ENCODE measurements at places on chromosomes 6 and 20.

DNA sequence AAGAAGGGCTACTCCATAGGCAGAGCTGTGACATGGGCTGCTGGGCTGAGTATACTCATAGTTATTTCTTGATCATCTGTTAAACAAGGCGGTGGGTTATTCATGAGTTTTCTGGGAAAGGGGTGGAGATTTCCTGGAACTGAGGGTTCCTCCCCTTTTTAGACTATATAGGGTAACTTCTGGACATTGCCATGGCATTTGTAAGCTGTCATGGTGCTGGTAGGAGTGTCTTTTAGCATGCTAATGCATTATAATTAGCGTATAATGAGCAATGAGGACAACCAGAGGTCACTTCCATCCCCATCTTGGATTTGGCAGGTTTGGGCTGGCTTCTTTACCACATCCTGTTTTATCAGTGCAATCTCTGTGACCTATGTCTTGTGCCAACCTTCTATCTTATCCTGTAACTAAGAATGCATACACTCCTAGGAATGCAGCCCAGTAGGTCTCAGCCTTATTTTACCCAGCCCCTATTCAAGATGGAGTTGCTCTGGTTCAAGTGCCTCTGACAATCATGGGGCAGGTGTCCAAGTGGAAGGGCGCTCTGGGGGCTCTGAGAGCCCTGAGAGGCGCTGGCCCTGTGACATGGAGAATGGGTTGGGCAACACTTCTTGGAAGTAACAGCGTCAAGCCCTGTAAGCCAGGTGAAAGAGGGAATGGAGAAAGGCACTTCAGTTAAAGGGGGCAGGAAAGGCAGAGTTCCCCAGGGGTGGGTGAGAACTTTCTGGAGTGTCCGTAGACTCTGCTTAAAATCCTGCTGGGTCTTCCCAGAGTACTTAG, 354.2 kb upstream of the SULF2 start:
- no peak for DNase-seq

DNA sequence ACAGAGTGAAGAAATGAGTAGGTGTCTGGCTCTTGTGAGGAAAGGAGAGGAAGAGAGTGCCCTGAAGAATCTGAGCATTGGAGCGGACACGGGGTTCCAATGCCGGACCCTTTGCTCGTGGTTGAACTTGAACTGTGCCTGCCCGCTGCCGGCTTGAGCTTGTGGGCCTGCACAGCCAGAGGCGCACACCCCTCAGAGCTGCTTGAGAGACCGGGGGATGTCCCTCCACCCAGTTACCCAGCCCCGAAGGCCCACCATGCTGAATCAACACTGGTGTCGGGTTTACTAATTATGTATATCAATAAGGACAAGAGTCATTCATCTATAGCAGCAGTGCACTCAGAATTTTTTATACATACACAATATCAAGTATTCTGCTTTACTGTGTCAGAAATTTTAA, 218.3 kb upstream of the CST7 start:
- DNase-seq = no peak

DNA sequence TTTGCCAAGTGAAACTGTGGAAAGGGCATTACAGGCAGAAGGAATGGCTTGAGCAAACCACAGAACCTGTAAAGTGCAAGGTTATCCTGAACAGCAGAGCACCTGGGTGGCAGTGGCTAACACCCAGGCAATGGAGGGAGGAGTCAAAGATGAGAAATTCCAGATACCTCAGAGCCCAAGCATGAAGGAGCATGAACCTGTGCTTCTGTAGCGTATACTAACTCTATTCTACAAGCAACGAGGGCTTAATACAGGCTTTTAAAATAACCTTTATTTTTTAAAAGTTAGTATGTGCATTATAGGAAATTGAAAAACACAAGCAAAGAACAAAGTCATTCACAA, 77.0 kb downstream of the CNBD2 start:
- no peak for DNase-seq

DNA sequence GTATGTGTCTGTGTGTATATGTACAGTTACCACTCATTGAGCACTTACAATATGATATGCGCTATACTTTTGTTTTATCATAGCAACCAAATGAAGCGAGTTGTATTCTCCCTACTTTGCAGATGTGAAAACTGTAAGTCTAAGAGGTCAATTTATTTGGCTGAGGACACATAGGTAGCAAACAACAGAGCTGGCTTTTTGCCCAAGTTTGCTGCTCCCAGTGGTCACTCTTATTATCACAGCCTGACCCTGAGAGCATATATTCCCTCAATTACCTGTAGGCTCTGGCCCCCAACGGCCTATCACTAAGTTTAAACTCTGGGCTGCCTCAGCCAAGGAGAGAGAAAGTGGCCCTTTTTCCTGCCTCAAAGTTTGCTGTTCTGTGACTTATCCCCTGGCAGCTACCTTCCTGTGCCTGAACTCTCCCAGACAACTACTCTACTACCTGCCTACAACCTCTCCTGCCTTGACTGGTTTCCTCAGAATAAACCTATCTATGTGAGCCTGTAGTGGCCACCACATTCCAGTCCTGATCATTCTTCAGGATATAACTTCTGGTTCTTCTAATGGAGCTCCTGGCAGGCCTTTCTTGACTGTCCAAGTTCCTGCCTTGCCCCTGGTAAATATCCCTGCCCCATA, 221.8 kb downstream of the FRK start:
- no peak for DNase-seq

DNA sequence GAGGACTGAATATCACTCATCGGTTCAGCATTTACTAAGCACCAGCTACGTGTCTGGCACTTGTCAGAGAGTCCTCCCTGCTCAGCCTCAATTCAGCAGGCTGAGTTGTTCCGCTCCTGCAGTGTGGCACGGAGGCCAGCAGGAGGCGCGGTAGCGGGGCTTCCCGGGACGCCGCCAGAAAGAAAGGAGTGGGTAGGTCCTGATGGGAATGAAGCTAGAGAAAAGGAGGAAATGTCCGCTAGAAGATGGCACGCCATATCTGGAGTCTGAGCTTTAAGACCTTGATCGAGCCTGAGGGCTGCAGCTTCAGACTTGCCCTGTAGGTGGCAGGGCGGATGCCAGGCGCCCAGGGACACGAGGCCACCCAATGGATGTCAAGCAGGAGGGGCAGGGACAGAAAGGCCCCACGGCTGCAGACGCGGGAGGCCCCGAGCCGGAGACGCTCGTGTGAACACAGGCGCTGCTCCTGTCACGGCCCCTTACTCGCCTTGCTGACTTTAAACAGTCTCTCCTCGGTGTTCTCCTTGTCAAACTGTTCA, 18.7 kb downstream of the SERPINB6 start:
- DNase-seq = peak; percentile 45

DNA sequence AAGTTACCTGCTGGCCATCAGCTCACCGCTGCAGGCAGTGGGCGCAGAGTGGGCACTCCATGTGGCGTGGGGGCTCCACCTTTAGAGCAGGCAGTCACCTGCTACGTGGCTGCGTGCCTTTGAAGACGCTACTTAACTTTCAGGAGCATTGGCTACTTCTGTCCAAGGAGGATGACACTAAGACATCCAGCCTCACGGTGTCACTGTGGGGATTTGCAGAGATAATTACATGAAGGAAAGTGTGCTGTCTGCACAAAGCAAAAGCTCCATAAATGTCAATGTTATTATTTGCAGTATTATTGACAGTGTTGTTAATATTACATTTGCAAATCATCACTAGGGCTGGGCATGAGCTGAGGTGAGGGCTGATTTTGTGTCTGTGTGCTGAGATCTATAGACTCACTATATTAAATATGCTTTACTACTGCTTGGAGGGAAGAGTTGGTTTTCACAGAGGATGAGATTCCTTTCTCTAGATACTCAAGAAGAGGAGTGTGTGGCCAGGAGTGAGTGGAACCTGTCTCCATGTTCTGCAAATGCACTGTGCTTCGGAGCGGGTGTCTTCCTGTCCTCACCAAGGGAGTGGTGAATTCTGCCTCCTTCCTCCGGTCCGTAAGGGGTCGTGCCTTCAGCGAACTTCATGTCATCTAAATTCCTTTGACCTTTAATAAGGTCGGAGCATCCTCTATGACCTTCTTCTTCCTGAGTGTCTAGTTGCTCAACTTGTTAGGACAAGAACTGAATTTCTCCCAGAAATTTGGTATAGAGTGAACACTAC, 165.8 kb upstream of the SYNDIG1 start:
- DNase-seq = no peak

- no peak for DNase-seq
Observed at GRCh38 chr6:107082045-107082444, 33.3 kb downstream of the BEND3 start.

DNA sequence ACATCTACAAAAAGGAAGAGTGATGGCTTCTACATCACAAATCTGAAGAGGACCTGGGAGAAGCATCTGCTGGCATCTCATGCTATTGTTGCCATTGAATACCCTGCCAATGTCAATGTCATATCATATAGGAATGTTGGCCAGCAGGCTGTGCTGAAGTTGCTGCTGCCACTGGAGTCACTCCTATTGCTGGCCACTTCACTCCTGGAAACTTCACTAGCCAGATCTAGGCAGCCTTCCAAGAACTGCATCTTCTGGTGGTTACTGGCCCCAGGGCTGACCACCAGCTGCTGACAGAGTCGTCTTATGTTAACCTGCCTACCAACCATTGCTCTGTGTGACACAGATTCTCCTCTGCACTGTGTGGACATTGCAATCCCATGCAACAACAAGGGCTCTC, 111.8 kb downstream of the PERP start:
- DNase-seq = no peak

DNA sequence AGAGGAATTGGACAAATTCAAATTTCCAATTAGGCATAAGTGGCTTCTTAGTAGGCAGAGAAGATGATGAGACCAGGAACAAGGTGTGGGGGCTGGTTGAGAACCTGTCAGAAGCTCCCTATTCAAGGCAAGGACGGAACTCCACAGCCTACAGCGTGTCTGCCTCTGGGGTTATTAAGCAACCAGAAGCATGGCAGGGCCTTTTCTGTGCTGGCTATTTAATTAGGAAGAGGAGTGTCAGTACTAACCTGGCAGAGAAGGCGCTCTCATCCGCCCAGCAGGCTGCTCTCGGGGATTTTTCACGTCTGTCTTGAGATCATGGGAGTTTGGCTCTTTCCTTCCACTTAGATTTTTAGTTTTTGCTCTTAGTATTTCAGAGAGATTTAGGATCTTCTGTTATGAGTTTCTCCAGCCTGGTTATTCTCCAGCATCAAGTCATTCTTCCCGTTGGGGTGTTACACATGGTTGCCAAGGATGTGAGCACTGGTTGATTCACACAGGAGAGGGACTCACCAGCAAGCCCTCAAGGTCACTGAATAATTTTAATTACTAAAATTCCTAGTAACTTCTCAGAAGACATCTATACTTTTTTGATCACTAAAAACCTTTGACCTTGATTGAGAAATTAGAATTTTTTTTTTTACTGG, 23.9 kb downstream of the ADTRP start:
- DNase-seq = no peak

GRCh38 chr6:62998022-62998421, 213.2 kb upstream of the FKBP1C start:
- no peak for DNase-seq

DNA sequence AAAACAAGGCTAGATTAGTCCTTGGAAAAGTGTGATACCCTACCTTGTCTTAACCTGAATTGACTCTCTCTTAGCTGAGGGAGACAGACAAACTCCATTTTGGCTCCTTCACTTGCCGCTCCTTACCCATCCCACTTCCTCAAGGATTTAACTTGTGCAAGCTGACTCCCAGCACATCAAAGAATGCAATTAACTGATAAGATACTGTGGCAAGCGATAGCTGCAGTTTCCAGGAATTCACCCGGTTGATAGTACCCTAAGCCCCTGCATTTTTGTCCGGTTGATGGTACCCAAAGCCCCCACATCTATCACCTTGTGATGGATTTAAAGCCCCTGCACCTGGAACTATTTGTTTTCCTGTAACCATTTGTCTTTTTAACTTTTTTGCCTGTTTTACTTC, 1.9 kb upstream of the SERINC3 start:
- DNase-seq = no peak

DNA sequence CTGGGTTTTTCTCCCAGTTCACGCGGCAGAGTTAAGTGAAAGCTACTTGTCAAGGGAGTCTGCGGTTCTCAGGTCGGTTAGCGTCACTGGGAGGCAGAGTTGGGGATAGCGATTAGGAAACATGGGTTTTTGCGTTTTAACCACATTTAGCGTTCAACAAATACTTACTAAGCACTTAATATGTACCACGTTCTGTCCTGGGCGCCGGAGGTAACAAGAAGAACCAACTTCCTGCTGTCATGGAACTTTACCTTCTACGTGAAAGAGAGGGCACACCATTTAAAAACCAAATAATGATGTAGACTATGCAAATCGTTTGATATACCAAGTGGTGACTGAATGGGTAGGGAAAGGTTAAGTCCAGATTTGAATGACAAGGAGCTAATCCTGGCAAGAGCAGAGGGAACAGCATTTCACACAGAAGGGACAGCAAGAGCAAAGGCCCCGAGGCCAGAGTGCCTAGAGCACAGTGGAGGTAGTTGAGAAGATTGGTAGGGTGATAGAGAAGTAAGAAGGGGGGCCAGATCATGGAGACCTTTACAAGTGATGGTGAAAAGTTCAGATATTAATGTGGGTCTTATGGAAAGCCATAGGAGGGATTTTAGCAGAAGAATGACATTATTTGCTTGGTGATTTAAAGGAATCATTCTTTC, 744 bp downstream of the RIOK1 start:
- DNase-seq = no peak

DNA sequence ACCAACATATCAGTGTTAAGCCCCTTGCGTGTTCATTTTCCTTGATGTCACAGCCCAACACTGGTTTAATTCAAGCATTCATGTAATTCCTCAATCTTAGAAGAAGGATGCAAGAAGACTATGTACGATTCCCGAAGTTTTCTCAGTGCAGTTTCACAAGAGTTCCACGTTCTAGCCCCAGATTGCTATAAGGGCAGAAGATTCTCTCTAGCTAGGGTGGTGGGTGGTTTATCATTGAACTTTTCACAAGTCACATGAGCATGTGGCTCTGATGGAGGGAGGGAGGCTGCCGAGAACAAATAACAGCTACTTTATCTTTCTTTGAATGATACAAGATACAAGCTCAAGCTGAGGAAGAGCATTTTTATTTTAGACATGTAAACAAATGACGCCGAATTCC, 71.9 kb upstream of the NHSL1 start:
- DNase-seq = no peak

- DNase-seq = no peak
Observed at GRCh38 chr6:150922137-150922536, 56.6 kb downstream of the MTHFD1L start.

- DNase-seq = no peak
Observed at GRCh38 chr20:11000416-11000815, 326.6 kb upstream of the JAG1 start.

DNA sequence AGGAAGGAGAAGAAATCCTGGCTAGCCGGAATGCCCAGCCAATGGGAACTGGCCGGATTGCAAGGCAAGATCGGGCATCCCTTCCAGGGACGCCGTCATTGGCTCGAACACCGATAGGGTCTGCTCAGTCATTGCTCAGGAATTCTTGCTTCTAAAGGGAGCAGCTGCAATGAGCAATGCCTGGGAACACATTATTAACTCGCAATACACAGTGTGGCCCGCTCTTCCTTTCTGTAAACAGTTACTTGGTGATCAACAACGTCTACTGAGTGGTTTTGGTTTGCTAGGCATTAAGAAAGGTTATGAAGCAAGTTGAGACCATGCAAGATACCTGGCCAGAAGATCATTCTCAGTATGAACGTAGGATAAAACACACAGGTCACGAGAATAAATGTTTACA, 165.4 kb upstream of the CITED2 start:
- no peak for DNase-seq

Data from NCI-H446 (cell line).